Psoas muscle (tissue), 8 donors: ENCODE measurements at places on chromosomes 4 and X. TPM values are rescaled to one million over a fixed set of nuclear protein-coding genes. Genes with fewer than 3 reads are reported as not detected.

The FBXW7 gene
- 41.1 TPM for total RNA-seq

The TMEM47 gene
- total RNA-seq: 34.3 TPM

The RBMXL3 gene
- not detected for total RNA-seq

The TEX13D gene
- not detected for total RNA-seq

The PCSK1N gene
- total RNA-seq: 0.44 TPM

The MAGEA2B gene
- not detected for total RNA-seq

The UNC5C gene
- total RNA-seq: 1.1 TPM

The HMGB2 gene
- 27.2 TPM for total RNA-seq

The ATOH1 gene
- total RNA-seq: not detected

The ART3 gene
- total RNA-seq: 133 TPM

The SYNPO2 gene
- total RNA-seq: 2,452 TPM

The TASL gene
- total RNA-seq: 0.12 TPM

The F8 gene
- 18.0 TPM for total RNA-seq

The AWAT2 gene
- not detected for total RNA-seq

The ZNF630 gene
- 0.99 TPM for total RNA-seq

The AMBN gene
- total RNA-seq: not detected

The ARHGEF38 gene
- not detected for total RNA-seq

The RNF150 gene
- total RNA-seq: 3.5 TPM

The NALF2 gene
- 0.11 TPM for total RNA-seq

The GAGE12J gene
- not detected for total RNA-seq

The TCEAL5 gene
- not detected for total RNA-seq

The MXD4 gene
- total RNA-seq: 36.0 TPM

The MAMLD1 gene
- total RNA-seq: 2.2 TPM

The BTK gene
- 0.81 TPM for total RNA-seq
